Motor neuron (in vitro differentiated cells): ENCODE measurements at places on chromosomes 1 and 21. TPM values are rescaled to one million over a fixed set of nuclear protein-coding genes. Genes with fewer than 3 reads are reported as not detected.

Gene KRTAP21-2
- not detected in 2 replicates for total RNA-seq

Gene SELE
- not detected in 2 replicates for total RNA-seq

GRCh38 chr1:198913667-198914066 lies 274.8 kb downstream of the PTPRC start:
- ATAC-seq = no peak

GRCh38 chr1:8539683-8540082 lies 221.8 kb downstream of the SLC45A1 start:
- ATAC-seq = no peak

DNA sequence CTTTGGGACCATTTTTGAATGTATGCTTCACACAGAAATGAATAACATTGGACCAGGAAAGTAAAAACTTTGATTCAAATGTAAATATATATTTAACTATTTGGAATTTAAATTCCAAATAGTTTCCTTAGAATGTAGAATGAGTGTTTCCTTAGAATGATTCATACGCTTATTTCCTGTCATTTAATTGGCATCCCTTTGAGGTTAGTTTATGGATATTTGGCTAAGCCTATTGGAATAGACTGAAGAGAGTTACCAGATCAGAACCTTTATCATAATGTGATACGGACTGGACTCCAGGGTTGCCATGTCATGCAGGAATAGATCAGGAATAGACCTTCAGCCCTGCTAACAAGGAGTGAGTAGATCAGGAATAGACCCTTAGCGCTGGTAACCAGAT lies 133.1 kb downstream of the TNNI3K start:
- ATAC-seq = no peak

- peak; percentile 34 for ATAC-seq
Measured at GRCh38 chr1:68049941-68050878, at the start of gene DIRAS3. DIRAS3 (minus strand) TSS chr1:68050627; CDS start chr1:68047297, 3,330 bp downstream.

- no peak for ATAC-seq
Measured at GRCh38 chr1:91777196-91777595, 108.8 kb downstream of the TGFBR3 start.
